ENCODE measurements at places on chromosomes 12 and 14.

DNA sequence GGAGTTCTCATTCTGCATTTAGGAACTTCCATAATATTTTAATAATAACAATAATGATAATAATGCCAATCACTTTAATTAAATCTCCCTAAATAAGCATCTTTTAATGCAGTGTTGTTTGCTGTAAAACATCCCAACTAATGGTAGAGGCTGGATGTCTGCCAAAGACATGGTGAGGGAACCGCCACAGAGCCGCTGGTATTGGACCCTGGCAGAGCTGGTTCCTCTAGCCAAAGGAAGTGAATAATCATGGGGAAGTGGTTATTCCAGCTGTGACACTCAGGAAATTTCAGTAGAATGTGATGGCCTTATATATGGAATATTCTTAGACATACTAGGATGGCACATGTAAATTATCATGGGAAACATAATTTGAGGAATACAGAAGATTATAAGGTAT is 483.3 kb downstream of the ZFP36L1 start:
- no peak for DNase-seq

DNA sequence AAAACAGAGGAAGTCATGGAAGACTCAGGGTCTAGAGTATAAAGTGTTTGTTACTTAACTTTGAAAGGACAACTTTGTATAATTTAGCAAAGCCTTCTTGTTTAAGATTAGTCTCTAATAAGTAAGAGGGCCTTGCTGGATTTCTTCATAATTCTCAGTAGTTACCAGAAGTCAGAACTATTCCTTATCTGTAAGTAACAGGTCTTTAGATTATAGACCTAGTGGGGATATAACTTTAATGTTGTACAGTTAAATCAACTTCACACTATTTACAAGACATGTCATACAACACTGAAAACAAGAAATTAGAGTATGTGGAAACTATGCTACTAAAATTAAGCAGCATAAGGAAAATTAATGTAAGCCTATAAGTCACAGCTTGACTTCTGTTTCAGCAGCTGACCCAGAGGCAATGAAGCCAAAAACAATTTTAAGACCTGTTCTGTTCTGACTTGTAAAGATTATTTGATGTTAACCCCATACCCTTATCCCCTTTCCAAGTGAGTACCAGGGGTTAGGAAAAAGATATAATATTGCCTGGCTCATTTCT is 398.3 kb downstream of the RAD51B start:
- DNase-seq, result no peak

DNA sequence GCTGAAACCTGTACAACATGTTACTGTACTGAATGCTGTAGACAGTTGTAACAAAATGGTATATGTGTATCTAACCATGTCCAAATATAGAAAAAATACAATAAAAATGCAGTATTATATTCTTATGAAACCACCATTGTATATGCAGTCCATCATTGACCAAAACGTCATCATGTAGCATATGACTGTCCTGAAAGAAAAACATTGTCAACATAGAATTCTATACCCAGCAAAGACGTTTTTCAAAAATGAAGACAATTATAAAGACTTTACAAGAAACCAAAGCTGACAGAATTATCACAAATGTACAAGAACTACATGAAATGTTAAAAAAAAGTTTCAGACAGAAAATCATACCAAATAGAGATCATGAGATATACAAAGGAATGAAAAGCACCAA is 8.1 kb upstream of the GPATCH2L start:
- no peak for DNase-seq

DNA sequence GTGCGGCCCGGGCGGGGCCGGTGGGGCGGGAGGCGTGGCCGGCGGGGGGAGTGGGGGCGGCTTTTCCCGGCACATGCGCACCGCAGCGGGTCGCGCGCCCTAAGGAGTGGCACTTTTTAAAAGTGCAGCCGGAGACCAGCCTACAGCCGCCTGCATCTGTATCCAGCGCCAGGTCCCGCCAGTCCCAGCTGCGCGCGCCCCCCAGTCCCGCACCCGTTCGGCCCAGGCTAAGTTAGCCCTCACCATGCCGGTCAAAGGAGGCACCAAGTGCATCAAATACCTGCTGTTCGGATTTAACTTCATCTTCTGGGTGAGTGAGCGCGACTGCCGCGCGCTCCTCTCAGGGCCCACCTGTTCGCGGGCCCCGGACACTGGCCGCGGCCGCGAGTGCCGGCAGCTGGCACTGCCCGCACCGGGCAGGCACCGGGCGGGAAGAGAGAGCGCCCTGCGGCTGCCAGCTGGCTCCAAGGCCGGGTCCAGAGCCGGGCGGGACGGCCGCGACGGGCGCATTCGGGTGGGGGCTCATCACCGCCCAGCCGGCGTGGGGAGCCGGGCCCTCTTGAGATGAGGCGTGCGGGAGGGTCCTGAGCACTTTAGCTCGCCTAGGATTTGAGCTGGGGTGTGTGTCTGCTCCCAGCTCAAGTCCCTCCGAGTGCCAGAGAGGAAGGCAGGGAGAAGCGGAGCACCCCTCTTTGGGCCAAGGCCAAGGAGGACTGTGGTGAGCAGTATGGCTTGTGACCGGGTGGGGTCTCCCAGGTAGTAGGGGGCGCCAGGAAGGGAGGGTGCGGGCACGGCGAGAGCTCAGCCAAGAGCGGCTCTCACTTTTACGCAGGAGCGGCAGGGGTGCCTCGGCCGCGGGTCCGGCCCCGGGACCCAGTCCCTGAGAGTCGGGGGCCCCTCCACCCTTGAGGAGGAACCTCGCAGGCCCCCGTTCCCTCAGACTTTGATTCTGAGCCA is at the start of gene CD9:
CD9 (plus strand) TSS at position 145 of the 957 bp plus-strand sequence; CDS start at position 245, 100 bp downstream.
- DNase-seq, result no peak

- no peak for DNase-seq
These were observed 55.6 kb downstream of the OSBPL8 start for GRCh38 chr12:76503957-76504356.

DNA sequence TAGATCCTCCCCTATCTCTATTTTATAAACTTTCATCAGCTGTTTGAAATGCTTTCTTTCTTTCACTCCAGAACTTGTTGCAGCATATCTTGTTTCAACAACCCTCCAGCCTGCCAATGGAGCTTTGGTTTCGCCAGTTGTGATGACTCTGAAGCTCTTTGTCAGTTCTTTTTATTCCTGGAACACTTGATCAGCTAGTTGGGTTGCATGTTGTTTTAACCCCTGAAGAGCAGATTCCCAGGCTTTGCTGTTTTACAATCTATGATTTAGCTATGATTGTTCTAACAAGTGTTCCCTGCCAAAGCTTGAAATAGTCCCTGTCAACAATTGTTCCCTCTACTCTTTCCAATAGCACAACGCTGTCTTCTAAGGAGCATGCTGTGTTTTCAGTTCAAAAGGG is 50.6 kb upstream of the FUT8 start:
- no peak for DNase-seq

- no peak for DNase-seq
These were observed 144.0 kb upstream of the KRR1 start for GRCh38 chr12:75655315-75655806.

DNA sequence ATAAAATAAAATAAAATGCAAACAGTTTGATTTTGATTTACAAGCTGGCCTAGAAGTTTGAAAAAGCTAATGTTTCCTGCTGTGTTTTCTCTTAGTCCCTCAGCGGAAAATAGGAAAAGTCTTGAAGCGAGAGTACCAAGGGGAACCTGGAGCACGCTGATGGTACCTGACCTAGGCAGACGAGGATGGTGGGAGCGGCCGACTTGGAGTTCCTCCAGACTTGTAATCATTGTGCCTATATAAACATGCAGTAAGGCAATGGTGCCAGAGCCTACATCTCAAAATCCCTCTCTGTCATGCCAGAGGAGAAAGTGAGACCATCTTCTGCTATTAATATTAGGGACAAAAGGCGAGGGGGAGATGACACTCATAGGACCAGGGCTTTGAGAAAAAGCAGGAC is 371.7 kb downstream of the TMEM132D start:
- no peak for DNase-seq

DNA sequence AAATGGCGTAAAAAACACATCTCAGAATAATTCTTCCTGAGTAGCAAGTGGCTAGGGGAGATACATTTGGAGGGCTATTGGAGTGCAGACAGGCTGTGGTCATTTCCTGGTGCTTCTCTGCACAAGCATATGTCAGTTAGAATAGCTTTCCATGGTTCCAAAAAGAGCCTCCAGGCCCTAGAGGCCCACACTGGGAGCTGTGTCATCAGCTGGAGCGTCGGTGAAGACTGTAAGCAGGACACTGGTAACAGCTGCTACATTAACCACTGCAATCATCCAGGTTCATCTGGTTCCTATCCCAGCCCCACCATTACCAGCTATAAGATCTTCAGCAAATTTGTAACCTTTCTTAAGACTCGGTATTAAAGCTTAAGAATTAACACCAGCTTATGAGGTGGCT is 31.7 kb upstream of the APPL2 start:
- DNase-seq, result no peak

DNA sequence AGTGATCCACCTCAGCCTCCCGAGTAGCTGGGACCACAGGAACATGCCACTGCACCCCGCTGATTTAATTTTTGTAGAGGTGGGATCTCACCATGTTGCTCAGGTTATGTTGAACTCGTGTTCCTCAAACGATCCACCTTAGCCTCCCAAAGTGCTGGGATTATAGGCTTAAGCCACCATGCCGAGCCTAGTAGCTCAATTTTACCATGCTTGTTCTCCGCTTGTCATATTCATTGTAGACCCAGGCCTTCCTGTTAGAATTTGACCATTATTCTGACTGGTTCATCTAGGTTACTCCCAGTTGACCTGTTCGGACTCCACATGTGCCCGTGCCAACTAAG is 24.7 kb downstream of the TMBIM6 start:
- DNase-seq, result no peak

DNA sequence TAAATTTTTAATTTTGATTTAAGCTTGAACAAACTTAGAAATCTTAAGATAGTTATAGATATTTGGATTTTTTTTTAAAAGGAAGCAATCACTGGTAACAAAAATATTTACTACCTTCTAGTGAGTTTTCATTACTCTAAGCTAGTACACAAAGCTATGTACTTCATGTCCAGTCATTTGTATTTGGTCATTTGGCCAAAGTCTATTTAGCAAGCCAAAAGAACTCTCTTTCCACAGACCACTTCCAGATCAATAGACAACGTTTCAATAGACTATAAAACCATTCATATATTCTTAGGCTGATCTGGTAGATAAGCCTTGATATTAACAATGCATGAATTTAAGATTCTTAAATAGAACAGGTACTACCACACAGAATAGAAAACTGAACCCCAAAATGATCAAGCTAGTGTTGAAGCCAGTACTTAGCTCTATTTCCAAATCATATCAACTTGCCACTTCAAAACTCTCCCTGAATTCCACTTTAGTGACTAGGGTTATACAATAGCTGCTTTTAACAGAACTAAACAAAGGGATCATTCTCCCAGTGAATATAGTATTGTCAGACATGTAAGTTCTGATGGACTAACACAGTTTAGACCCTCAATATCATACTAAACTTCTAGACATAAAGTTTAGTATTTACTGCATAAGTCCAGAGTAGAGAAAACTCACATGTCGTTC is 21.7 kb downstream of the CAPRIN2 start:
- no peak for DNase-seq

GRCh38 chr12:64903479-64904152 is 79.2 kb downstream of the TBC1D30 start:
- DNase-seq, result no peak

GRCh38 chr12:120366845-120367232 is 2.1 kb downstream of the MSI1 start:
- no peak for DNase-seq

DNA sequence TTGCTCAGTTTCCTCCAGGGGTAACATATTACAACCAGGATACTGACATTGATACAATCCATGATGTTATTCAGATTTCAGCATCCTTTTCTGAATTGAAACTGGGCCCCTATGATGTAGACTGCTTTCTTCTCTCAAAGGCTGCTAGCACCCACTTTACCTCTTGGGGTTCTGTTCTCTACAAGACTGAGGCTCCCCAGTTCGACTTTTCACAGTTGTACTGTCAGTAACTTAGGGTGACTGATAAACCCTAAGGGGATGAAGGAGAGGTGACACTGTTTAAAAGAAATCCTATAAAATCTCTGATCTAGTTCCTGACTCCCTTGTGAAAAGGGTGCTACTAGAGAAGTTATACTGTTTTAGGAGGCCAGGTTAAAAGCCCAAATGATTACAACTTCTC is 818 bp downstream of the VPS33A start:
- DNase-seq, result no peak

GRCh38 chr12:95429172-95429510 is 44.8 kb upstream of the METAP2 start:
- DNase-seq, result no peak

GRCh38 chr12:122355706-122356105 is 66.8 kb downstream of the CLIP1 start:
- no peak for DNase-seq

DNA sequence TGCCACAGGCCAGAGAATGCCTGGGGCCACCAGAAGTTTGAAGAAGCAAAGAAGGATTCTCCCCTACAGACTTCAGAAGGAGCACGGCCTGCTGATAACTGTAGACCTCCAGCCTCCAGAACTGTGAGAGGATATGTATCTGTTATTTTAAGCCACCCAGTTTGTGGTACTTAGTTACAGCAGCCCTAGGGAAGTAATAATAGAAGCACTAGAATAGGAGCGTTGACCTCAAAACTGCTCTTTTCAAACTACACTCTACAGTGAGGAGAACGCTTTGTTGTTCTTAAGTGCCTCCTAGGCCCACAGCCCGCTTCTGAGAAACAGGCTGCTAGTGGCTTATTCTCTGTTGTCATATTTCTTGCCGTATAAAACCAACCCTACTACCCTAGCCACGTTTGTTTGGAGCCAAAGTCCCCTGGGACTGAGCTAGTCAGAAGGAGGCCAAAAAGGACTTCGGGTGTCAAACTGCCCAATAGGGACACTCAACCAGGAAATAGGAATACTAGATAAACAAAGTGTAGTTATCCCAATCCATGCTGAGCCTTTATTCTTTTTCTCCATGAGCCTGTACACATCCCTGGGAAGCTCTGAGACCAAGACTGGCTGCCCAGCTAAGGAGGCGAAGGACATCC is 38.5 kb upstream of the FRS2 start:
- DNase-seq, result no peak

DNA sequence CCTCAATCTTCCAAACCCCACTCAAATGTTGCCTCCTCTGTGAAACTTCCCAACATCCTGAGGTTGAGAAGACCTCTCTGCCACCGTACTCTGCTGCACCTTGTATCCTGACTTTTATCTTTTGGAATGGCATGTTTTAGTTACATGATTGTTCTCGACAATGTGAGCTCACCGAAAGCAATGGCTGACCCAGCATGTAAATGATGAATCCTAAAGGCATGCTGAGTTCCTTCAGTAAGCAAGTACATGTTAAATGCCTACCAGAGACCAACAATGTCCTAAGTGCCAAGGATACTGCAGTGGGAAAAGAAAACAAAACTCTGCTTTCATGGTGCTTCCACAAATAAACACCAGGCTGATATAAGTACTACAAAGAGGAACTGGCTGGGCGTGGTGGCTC is 13.7 kb downstream of the PPP1R13B start:
- no peak for DNase-seq

GRCh38 chr12:25496098-25496587 is 56.9 kb downstream of the LMNTD1 start:
- DNase-seq, result no peak

DNA sequence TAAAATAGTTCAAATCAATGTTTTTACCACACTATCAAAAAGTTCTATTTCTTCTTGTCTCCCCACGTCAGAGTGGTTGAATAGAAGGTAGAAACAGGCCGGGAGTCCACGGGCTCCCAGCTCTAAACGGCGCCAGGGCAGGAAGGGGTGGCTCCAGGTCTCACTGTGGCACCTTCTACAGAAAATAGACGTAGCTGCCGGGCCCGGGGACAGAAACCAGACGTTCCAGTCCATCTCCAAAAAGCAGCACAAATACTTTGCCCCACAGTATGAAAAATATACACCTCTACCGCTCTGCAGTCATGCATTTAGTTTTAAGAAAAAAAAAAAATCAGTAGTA is 30.9 kb downstream of the CCNK start:
- DNase-seq, result no peak

- DNase-seq, result no peak
These were observed 187.0 kb upstream of the C14orf180 start for GRCh38 chr14:104392396-104393198.
